Progenitor cell of endocrine pancreas (in vitro differentiated cells): ENCODE measurements at places on chromosomes 1 and 21.

- no peak for DNase-seq
- no peak overlapping the region for H3K4me3 ChIP-seq
- H3K4me1 ChIP-seq, result peaks cover 66% of the 10 kb centered on the region
These were observed 56.1 kb upstream of the CAMK1G start for GRCh38 chr1:209527372-209527771.

DNA sequence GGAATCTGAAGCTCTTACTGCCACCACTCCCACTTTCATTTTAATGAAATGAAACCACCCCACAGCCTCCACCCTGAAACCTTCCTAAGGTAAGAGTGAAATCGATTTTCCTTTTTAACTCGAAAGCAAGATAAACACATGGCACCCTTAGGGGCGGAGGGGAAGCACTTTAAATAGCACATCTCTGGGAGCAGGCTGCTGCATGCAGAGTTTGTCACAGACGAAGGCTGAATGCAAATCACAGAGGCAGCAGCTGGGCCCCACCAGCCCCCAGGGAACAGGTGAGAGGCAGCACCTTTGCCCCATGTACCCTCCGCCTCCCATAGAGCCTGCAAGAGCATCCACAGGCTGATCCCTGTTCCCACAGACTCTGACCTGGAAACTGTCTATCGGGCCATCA lies 60.0 kb upstream of the GRIK3 start:
- no peaks in the 10 kb centered on the region for H3K4me1 ChIP-seq
- H3K36me3 ChIP-seq, result no peaks in the 10 kb centered on the region
- H3K27me3 ChIP-seq, result peaks cover 33% of the 10 kb centered on the region
- H3K4me3 ChIP-seq, result no peak overlapping the region
- no peak overlapping the region for H3K27ac ChIP-seq

GRCh38 chr21:26422706-26423105 lies 150.4 kb downstream of the CYYR1 start:
- no peaks in the 10 kb centered on the region for H3K36me3 ChIP-seq
- no peaks in the 10 kb centered on the region for H3K27me3 ChIP-seq
- no peak overlapping the region for H3K27ac ChIP-seq
- H3K4me1 ChIP-seq, result peaks cover 8% of the 10 kb centered on the region
- DNase-seq, result no peak

DNA sequence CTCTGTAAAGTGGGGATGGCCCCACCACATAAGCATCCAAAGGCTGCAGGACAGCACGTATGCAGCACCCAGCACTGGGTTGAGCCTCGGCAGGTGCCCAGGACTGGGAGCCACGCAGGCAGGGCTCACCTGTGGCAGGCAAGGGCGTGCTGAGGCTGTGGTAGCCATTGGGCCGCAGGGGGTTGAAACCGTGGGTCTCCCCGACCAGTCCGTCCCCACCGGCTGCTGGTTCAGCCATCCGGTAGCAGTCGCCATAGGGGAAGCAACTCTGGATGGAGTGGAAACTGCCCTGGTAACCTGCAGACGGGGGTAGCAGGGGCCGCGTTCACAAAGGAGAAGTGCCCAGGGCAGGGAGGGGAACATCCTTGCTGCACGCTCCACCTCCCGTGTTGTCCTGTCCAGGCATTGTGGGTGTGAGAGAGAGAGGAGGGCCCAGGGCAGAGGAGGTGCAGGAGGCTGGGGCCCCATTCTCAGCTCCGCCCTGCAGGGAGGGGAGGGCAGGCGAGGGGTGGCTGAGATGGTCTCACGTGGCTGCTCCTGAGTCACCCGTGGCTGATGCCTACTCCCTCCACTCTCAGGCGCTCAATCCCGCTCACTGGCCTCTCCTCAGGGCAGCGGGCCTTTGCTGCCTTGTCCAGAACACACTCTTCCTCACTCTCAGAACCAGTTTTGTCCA lies 49.9 kb downstream of the DMRTB1 start:
- H3K4me1 ChIP-seq, result no peaks in the 10 kb centered on the region
- H3K36me3 ChIP-seq, result no peaks in the 10 kb centered on the region
- peak overlapping the region; percentile 67 for H3K27ac ChIP-seq
- no peak for DNase-seq

DNA sequence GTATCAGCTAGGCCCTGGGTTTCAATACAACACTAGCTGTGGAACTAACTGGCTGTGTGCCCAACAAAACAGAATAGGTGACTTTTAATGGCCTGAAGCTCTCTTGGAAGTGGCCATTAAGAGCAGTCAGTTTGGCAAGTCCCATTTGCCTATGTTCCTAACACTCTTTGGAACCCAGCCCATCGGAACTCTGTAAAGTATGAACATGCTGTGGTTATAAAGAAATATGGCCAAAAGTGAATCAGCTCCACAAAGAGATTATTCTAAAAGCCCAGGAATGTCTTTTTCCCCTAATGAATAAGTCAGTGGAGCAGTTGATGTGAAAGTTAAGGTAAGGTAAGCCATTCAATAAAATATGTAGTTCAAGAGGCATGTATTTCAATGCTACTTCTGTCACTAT lies 223.7 kb upstream of the ADAMTS5 start:
- H3K27ac ChIP-seq, result no peak overlapping the region
- no peaks in the 10 kb centered on the region for H3K36me3 ChIP-seq
- H3K4me3 ChIP-seq, result no peak overlapping the region
- H3K4me1 ChIP-seq, result no peaks in the 10 kb centered on the region

DNA sequence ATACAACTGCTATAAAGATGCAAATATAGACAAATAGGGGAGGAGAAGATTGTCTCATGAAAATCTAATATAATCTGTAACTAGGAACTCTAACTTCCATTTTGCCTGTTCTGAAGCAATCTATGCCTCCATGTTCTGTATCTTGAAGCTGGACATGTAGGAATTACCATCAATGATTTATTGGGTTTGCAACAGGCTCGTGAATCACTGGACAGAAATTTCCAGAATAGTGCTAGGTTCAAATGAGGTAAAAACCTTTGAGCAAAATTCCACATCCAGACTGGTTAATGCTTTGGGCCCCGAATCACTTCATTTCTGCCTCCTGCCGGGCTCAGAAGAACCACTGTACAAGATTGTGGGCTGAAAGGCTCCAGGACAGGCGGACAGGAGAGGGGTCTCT lies 110.7 kb upstream of the CTTNBP2NL start:
- H3K27me3 ChIP-seq, result peaks cover 31% of the 10 kb centered on the region
- no peak overlapping the region for H3K4me3 ChIP-seq
- H3K27ac ChIP-seq, result no peak overlapping the region
- no peaks in the 10 kb centered on the region for H3K4me1 ChIP-seq

GRCh38 chr1:11501491-11501897 lies 22.5 kb downstream of the DISP3 start:
- no peak overlapping the region for H3K4me3 ChIP-seq
- H3K27me3 ChIP-seq, result no peaks in the 10 kb centered on the region
- no peak overlapping the region for H3K27ac ChIP-seq
- no peak for DNase-seq
- H3K36me3 ChIP-seq, result peaks cover 19% of the 10 kb centered on the region
- H3K4me1 ChIP-seq, result no peaks in the 10 kb centered on the region
